ENCODE measurements at places on chromosomes 1 and 21.

DNA sequence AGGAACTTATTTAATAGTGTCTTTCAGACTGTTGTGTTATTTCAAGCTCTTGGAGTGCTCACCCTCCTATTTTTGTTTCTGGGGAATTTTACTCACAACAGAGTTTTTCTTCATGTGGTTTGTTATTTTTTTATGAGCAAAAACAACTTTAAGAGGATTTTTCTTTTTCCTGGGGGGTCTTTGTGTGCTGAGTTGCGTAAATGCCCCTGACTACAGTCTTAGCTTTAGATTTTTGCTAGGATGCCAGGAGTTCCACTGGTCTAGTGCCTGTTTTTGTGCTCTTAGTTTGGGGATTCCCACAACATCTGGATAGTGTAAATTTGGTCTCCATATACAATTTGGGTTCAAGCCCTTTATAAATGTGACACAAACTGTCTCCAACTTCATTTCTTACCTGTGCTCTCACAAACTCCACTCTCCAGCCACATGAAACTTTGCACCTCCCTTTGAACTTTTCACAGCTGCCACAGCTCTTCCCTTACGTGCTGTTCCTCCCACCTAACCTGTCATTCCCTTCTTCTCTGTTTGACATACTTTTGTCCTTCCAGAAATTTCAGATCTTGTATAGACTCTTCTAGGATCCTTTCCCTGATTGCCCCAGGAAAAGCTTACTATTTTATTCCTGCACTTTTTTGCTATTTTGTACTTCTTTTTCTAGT lies 180.2 kb downstream of the CRB1 start:
- no peak for DNase-seq

- no peak for DNase-seq
These were observed 67.9 kb upstream of the KIRREL1 start for GRCh38 chr1:157925419-157926166.

- DNase-seq, result no peak
These were observed 186.7 kb downstream of the FOXD2 start for GRCh38 chr1:47624531-47624930.

- DNase-seq, result peak; percentile 88
These were observed 504 bp downstream of the PHTF1 start for GRCh38 chr1:113758631-113759332.

- DNase-seq, result no peak
These were observed 31.4 kb upstream of the C1orf185 start for GRCh38 chr1:51070640-51071039.

DNA sequence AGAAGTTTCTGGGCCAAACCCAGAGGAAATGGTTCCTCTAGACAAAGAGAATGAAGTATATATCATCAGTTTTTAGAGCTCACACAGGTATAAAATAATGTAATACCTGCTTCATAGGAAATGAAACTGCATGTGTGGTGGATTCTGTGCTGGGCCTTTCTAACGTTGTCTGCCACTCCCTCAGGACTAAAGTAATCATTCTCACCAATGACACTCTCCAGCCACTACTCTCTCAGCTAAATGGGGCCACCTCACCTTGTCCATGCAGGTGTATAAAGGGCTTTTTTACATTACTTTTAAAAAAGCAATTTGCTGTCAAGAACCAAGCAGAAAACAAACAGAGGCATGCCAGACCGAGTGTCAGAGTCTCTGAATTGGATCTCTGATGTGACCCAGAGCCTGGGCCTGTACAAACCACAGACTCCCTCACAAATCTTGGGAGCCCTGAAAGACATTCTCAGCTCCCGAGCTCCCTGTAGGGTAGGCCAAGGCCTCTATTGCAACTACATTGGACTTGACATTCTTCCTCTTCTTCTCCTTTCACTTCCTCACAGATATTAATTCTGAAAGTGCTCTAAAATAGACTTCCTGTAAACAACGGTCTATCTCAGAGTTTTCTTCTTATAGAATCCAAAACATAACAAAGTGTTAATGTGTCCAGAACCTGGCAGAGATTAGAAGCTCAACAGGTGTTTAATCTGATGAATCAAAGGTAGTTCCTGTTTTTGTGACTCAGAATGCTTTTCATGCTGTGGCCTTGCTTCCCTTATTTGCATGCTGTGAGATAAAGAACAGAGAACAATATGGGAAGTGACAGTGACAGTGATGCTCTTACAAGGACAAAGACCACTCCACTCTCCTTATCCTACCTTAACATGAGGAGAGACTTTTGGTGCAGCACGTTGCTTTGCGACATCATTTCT lies 8.6 kb downstream of the AIM2 start:
- DNase-seq, result no peak

DNA sequence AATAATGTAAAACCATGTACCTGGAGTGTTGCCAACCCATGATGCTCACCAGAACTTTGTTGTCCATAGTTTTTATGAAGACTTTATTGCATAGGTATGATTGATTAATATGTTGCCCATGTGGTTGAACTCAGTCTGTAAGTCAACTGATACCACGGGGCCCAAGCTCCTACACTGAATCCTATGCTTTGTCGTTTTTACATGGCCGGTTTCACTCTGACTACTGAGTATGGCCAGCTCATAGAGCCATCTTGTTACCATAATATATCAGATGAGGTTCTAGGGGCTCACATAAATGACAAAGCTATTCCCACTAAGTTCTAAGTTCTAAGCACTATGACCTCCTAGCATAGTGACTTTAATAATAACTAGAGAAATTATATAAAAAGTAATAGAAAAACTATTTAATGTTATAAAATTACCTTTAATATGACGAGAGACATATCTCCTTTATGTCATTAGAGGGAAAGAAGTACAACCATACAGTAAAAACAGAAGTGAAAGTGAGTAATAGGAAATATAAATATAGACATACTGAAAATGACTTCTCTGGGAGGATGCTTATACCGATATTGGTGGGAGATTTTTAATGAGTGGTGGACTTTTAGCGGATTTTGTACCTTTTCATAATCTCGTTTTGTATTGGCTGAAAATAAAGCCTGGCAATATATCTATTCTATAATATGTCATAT lies 983.4 kb upstream of the PRMT6 start:
- no peak for DNase-seq

DNA sequence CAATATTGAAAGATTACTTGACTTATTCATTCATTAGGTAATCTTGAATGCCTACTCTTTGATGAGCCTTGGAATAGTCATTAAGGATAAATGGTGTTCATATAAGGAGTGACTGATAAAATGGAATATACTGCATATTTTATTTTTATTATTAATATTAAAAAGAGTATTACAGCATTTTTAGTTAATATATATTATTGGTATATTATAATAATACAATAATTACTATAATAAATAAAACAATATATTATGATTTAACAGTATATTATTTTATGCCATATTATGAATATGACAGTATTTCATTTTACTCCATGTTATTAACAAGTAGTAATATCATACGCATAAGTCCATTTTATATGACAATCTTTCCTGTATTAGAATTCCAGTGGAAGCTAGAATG lies 490.8 kb upstream of the NFIA start:
- DNase-seq, result no peak

DNA sequence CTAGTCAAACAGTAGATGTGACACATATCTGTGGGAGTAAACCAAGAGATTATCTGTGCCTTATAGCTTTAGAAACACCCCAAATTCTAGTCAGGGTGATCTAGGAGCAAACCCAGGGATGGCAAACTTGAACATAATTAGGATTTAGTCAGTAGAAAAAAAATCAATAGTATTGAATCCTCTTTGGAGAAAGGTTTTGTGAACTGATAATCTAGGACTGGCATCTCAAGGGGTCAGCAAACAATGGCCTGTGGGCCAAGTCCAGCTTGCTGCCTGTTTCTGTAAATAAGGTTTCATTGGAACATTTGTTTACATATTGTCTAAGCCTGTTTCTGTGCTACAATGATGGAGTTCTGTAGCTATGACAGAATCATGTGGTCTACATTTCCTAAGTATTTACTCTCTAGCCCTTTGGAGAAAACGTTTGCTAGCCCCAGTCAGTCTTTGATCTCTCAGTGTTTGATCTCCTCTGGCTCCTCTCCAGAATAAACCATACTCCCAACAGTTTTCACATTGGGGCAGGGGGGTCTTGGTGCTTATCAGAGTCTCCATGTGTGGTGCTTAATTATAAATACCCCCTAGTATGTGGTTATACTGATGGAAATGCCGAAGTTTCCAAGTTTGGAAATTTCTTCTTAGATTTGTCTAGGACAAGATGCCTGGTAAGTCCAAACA lies 385.8 kb downstream of the NTNG1 start:
- no peak for DNase-seq

GRCh38 chr1:165443539-165444311 lies 1.2 kb downstream of the RXRG start:
- no peak for DNase-seq

- no peak for DNase-seq
These were observed 69.6 kb upstream of the OLIG2 start for GRCh38 chr21:32956061-32956656.

- no peak for DNase-seq
These were observed 853 bp upstream of the RRAGC start for GRCh38 chr1:38860454-38860795.

GRCh38 chr1:202871367-202871766 lies 17.6 kb downstream of the RABIF start:
- DNase-seq, result no peak

GRCh38 chr1:182998482-182998881 lies 24.7 kb upstream of the LAMC1 start:
- DNase-seq, result no peak

DNA sequence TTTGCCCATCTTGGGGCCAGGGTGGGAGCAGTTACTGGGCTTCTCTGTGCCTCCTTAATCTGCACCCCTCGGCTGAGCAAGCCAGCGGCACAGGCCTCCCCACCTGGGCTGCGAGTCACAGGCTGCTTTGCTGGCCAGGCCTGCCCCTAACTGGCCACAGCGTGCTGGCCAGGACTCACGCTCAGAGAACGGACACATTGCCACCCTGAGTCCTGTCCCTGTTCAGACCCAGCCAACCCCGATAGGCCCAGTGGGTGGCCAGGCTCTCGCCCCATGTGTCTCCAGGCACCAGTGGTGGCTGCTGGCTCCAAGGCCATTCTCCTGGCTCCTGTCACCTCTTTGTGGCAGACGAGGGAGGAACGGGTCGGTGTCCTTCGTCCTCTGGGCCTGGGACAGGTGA lies 61.3 kb downstream of the MORN1 start:
- DNase-seq, result no peak

- no peak for DNase-seq
These were observed 13.3 kb downstream of the CELA2B start for GRCh38 chr1:15489052-15489736.

GRCh38 chr1:56313560-56313959 lies 265.8 kb downstream of the PLPP3 start:
- DNase-seq, result no peak

- DNase-seq, result peak; percentile 81
These were observed 29.6 kb upstream of the RNF187 start for GRCh38 chr1:228457396-228458176.

DNA sequence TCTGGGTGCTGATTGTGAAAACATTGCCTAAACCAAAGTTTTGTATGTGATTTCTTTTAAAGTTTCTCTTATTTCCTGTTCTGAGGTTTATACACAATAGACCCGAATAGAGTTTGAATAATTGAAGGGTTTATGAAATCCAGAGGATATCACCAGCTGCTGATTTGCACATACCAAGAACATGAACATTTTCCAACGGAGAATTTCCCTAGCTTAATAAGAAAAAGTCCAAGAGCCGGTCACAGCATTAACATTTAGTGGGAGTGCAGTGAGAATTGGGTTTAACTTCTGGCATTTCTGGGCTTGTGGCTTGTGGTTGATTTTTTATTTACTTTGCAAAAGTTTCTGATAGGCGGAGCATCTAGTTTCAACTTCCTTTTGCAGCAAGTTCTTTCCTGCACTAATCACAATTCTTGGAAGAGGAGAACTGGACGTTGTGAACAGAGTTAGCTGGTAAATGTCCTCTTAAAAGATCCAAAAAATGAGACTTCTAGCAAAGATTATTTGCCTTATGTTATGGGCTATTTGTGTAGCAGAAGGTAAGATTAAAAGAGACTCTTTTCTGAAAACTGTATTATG lies at the start of gene CFH:
Gene CFH, plus strand, starts transcription at position 407 of the 579 bp plus-strand sequence. Its CDS starts 75 bp downstream, at position 482.
- no peak for DNase-seq

GRCh38 chr1:230395932-230396331 lies 30.2 kb downstream of the PGBD5 start:
- DNase-seq, result no peak

DNA sequence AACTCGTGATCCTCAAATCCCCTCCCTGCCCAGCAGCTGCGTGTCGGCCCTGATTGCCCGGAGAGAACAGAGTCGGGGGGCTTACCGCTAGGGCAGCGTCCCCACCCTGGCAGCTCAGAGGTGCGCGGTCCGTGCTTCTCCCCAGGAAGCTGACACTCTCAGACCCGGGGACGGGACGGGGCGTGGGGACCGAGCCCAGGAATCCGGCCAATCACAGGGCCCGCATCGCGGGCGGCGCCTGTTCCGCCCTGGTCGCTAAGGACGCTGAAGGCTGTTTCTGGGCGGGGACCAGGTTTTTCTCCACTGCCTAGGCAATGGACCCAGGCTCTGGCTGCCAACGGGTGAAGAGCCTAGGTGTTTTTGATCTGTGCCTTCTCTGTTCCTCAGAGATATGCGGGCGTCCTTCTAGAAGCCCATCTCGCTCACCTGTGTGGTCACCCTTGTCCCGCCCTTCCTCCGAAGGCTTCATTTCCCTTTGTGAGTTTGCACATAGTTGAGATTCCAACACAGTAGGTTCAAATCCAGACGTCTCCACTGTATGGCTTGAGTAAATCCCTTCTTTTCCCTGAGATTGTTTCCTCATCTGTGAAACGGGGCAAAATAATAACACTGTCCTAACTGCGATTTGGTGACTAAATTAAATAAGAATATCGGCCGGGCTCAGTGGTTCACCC lies at the start of gene C1orf87:
Gene C1orf87, minus strand, starts transcription at position 166 of the 674 bp plus-strand sequence. CDS start 1,127 bp downstream, outside the sequence.
- DNase-seq, result no peak
